Mesothelial cell of epicardium (in vitro differentiated cells): ENCODE measurements at places on chromosomes 16 and 17. TPM values are rescaled to one million over a fixed set of nuclear protein-coding genes. Genes with fewer than 3 reads are reported as not detected.

DNA sequence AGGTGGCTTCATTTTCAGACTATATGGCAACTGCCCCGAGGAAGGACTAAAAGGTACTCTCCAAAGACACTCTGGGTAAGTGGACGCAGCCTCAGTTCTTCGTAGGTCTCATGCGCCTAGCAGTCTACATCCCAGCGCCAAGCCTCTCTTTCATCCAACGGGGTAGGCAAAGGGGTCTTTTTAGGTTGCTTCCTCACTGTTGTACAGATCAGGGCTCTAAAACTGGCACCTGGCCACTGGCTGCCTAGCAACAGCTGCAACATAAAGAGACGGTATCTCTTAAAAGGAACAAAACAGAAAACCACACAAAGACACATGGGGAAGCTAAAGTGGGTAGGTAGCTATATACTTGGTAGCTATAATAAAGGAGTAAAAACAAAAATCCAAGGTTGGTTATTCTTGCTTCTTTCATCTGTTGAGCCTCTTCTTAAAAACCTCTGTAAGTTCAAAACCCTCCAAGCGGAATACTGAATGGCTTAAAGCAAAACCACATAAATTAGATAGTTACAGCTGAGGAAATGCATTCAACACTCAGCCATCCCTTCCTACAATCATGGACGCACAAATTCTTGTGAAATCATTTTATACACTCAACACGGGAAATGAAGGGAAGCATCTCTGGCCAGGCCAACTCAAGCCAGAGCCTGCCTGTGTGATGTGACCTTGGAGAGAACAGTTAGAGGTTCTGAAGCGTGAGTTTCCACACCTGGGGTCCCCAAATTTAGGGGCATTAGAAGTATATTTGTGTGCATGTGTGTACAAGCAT is 22.7 kb downstream of the CYTH1 start:
- H3K4me1 ChIP-seq: peaks cover 39% of the 10 kb centered on the region
- H3K36me3 ChIP-seq: no peaks in the 10 kb centered on the region
- H3K27me3 ChIP-seq: no peaks in the 10 kb centered on the region
- peak overlapping the region; percentile 64 for H3K27ac ChIP-seq
- peak; percentile 63 for DNase-seq
- no peak overlapping the region for H3K4me3 ChIP-seq

DNA sequence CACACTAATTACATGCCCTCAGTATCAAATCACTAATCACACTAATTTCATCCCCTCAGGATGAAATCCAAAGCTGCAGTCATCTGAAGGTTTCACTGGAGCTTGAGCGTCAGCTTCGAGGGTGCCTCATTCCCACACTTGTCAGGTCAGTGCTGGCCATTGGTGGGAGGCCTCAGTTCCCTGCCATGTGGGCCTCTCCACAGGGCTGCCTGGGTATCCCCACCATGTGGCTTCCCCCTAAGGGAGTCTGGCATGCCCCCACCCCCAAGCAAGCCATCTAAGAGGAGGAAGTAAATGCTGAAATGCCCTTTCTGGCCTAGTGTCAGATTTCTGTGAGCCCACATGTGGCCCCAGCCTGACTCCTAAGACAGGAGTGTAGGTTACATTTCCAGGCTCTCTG is 78.6 kb upstream of the CDH5 start:
- DNase-seq: no peak
- peaks cover 9% of the 10 kb centered on the region for H3K27me3 ChIP-seq
- no peaks in the 10 kb centered on the region for H3K4me1 ChIP-seq
- no peak overlapping the region for H3K4me3 ChIP-seq
- no peak overlapping the region for H3K27ac ChIP-seq
- H3K36me3 ChIP-seq: no peaks in the 10 kb centered on the region

DNA sequence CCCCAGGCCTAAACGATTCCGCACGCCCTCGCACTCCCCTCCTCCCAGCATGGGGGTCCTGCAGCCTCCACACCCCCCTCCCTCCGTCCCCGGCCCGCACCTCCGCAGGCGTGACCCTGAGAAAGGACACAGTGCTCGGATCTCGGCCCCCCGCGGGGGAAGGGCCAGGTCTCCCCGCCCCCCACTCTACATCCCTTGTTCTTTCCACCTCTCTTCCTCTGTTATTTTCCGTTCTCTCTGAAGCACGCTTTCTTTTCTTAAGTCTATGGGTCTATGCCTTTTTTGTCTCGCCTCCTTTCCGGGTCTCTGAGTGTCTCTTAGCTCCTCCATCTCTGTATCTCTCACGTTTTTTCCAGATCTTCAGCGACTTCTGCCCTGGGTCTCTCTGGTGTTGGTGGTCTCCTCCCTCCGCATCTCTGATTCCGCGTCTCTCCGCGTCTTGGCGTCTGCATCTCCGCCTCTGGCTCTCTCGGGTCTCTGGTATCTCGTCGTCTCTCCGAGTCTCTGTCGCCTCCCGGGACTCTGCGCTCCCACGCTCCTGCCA is 2.1 kb upstream of the HES7 start:
- H3K27ac ChIP-seq: peak overlapping the region; percentile 48
- no peaks in the 10 kb centered on the region for H3K36me3 ChIP-seq
- peak; percentile 55 for DNase-seq
- H3K27me3 ChIP-seq: peaks cover 69% of the 10 kb centered on the region
- peaks cover 40% of the 10 kb centered on the region for H3K4me1 ChIP-seq

The ASPA gene
- 0.07 to 0.16 TPM in 2 of 3 replicates, not detected in the other for total RNA-seq

- H3K4me3 ChIP-seq: peak overlapping the region; percentile 82
- H3K27me3 ChIP-seq: no peaks in the 10 kb centered on the region
- H3K27ac ChIP-seq: peak overlapping the region; percentile 83
- peaks cover 13% of the 10 kb centered on the region for H3K4me1 ChIP-seq
Measured at GRCh38 chr17:38730526-38731379, 612 bp downstream of the CISD3 start.

The PYDC1 gene
- total RNA-seq: not detected in 3 replicates

- H3K4me1 ChIP-seq: peaks cover 14% of the 10 kb centered on the region
- peaks cover 8% of the 10 kb centered on the region for H3K27me3 ChIP-seq
- H3K27ac ChIP-seq: peak overlapping the region; percentile 30
- no peaks in the 10 kb centered on the region for H3K36me3 ChIP-seq
- peak; percentile 30 for DNase-seq
Measured at GRCh38 chr16:30184096-30184890, 891 bp downstream of the CORO1A start.

- no peaks in the 10 kb centered on the region for H3K27me3 ChIP-seq
- H3K4me1 ChIP-seq: peaks cover 25% of the 10 kb centered on the region
- DNase-seq: no peak
- no peaks in the 10 kb centered on the region for H3K36me3 ChIP-seq
Measured at GRCh38 chr17:13378361-13378760, 223.4 kb downstream of the HS3ST3A1 start.

The PRR29 gene
- 1.9 to 2.0 TPM (median 2.0 TPM) in 3 replicates for total RNA-seq

The OSGIN1 gene
- total RNA-seq: 2.2 to 2.5 TPM (median 2.3 TPM) in 3 replicates

The TERB1 gene
- 0.18 to 0.49 TPM (median 0.34 TPM) in 3 replicates for total RNA-seq

- H3K4me1 ChIP-seq: peaks cover 34% of the 10 kb centered on the region
- no peaks in the 10 kb centered on the region for H3K36me3 ChIP-seq
- H3K27me3 ChIP-seq: no peaks in the 10 kb centered on the region
- H3K27ac ChIP-seq: peak overlapping the region; percentile 78
- no peak overlapping the region for H3K4me3 ChIP-seq
Measured at GRCh38 chr17:50043290-50044148, 12.4 kb upstream of the ITGA3 start.
